Gastroesophageal sphincter (tissue), 4 donors: ENCODE measurements at places on chromosomes 16 and 17. TPM values are rescaled to one million over a fixed set of nuclear protein-coding genes. Genes with fewer than 3 reads are reported as not detected.

- ATAC-seq = no peak
These were observed 157.3 kb downstream of the VPS53 start for GRCh38 chr17:557371-557770.

Gene MRPL10
- 55.6 TPM for total RNA-seq

Gene GPR139
- 0.23 TPM for total RNA-seq

- ATAC-seq = no peak
These were observed 13.3 kb downstream of the GSE1 start for GRCh38 chr16:85626191-85626981.

DNA sequence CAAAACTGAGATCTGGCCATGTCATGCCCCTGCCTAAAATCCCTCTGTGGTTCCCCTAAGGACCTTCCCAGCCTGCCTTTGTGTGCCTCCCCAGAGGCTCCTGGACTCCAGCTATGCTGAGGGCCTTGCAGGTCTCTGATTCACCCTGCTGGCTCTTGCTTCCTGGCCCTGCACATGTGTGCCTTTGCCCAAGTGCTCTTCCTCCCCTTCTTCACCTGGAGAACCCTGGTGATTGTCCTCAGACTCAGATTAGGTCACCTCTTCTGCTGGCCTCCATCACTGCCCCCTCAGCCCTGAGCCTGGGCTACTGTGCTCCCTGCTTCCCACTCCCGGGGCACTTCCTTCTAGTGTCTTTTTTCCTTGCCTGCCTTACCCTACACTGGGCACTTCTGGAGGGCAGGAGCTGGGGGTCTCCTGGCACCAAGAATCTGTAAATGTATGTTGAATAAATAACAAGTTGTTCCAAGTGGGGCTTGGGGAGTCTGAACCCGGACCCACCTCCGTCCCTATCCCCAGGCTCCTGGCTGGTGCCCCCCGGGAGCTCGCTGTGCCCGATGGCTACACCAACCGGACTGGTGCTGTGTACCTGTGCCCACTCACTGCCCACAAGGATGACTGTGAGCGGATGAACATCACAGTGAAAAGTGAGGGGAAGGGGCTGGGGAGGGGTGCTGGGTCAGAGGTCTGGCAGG, 7.8 kb downstream of the ITGA3 start:
- no peak for ATAC-seq

DNA sequence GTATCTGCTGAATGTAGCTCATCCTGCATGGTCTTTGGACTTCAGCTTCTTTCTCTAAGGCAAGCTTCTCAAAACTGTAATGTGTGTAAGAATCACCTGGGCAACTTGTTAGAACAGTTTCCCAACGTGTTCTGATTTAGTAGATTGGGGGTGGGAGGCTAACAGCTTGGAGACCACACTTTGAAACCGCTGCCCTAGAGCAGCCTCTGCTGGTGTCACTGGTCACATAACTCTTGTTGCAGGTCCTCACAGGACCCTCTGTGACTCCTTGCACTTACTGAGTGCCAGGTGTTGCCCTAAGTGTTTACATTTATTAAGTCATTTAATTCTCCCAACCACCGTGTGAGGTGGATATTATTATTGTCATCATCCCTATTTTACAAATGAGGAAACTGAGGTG, 9.9 kb downstream of the SLC35G3 start:
- no peak for ATAC-seq

- ATAC-seq = no peak
These were observed 47.4 kb downstream of the AXIN2 start for GRCh38 chr17:65514082-65514481.

DNA sequence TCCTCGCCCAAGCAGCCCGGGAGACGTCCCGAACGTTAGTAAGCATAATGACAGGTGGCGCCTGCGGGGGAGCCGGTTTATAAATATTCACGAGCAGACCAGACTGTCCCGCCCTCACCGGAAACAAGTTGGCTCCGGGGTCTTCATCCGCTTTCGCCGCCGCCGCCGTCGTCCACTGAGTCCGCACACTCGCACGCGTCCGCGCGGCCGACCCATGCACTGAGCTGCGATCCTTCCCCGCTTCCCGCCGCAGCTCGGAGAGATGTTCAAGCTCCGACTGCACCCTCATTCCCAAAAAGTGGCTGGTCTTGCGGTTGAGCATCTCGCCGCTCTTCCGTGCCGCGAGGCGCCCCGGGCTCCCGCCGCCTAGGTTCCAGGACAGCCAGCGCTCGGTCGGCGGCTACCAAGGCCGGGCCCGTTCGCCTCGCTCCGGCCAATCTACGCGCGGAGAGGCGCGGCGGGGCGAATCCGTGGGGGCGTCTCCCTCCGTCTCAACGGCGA, 385 bp downstream of the CFAP119 start:
- ATAC-seq = peak; percentile 35

- no peak for ATAC-seq
These were observed 9.5 kb downstream of the ZNF385C start for GRCh38 chr17:42088736-42089135.

GRCh38 chr17:47223007-47223406, 13.9 kb downstream of the MYL4 start:
- no peak for ATAC-seq

DNA sequence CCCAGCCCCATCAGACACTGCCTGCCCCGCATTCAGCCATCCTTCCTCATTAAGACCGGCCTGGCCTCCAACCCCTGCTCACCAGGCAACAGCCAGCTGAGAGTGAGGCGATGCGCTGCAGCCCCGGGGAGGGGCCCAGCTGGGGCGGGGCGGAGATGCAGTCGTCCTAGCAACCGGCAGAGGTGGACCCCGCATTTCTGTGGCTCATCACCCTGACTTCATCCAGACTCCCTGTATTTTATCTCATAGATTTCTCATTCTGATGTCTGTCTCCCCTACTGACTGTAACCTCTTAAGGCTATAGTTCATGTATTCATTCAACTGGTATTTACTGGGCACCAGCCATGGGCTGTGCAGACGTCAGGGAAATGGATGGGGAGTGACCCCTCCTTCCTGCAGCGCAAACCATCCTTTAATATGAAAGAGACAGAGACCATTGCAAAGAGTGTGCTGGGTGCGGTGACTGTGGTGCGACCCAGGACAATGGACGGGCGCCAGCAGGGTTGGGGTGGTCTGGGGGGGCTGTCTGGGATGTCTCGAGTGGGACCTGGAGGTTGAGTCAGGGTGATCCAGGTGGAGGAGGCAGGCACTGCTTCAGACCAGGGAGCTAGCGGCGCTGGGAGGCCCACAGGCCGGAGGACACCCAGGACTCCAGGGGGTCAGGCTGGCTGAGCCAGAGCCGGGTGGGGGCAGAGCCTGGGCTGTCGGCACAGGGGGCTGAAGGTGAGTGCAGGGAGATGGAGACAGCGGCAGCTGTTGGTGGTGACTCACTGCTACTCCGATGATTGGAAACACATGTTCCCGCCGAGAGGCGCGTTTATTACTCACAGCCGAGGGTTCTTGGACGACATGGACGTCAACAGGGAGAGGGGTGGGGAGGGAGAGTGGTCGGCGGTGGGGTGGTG, 10.5 kb upstream of the TIMP2 start:
- ATAC-seq = peak; percentile 62

Gene CES3
- total RNA-seq = 0.49 TPM

DNA sequence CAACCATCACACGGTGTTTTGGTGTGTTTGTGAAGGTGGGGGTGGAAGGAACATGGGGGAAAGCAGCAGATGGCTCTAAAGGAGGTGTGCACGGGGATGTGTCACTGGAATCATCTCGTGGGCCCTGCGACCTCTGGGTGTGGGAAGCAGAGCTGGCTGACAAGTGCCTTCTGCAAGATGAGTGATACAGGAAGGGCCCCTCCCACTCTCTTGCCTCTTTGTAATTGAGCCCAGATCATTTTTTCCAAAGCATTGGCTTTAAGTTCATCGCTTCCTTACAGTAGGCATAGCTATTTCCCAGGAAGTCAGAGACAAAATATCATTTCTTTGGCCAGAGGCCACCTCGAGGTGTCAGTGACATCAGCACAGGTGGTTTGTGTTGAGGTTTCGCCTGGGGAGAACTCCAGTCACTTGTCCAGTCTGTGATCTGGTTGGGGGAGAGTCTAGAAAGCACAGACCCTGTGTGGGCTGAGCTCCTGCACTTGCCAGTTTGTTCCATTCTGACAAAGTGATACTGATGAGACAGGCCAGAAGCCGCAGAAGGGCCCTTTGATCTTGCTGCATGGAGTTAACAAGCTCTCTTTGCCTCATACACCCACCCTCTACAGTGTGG, 20.6 kb upstream of the SNTB2 start:
- ATAC-seq = no peak

DNA sequence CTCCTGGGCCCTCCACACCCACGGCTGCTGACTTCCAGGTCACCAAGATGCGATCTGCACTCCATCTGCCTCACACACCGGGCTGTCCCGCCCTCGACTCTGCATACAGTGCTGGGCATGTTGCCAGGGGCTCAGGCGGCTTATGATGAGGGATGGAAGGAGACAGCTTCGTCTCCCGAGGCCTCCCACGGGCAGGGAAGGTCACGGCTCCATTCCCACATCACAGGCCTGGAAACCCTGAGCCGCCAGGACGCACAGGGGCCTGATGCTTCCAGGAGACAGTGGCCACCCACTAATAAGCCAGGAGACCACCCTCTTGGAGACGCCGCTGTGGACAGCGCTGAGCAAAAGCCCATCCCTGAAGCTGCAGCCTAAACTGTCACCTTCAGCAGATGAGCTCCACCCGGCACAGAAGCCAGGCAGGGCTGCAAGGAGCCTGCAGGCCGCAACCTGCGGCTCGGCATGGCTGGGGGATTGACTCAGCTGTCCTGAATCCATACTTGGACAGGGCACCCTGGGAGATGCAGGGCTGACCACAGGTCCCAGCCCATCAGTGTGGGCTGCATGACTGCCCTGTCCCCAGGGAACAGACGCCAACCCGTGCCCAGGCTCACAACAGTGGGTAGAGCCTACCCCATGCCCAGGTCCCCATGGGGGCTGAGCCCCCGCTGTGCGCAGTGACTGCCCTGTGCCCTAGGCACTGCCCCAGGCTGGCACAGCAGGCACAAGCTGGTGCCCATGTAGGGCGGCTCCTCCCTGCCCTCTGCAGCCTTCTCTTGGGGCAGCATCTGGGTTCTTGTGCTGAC, 34.4 kb downstream of the SLC7A5 start:
- no peak for ATAC-seq

DNA sequence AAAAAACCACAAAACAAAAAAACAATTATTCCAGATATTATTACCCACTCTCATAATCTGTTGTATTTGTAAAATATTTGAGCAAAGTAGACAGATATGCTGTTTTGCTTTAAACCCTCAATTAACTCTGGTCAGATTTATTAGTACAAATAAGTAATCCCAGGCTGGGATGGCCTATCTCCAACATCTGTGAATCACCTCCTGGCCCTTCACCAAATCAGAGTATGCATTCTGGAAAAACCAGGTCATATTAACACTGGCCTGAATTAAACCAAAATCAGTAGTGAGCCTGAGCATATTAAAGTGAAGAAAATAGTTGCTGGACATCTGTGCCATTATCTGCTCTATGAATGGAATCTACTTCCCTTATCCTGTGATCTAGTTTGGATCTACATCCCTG, 41.0 kb downstream of the STAT3 start:
- ATAC-seq = peak; percentile 79

DNA sequence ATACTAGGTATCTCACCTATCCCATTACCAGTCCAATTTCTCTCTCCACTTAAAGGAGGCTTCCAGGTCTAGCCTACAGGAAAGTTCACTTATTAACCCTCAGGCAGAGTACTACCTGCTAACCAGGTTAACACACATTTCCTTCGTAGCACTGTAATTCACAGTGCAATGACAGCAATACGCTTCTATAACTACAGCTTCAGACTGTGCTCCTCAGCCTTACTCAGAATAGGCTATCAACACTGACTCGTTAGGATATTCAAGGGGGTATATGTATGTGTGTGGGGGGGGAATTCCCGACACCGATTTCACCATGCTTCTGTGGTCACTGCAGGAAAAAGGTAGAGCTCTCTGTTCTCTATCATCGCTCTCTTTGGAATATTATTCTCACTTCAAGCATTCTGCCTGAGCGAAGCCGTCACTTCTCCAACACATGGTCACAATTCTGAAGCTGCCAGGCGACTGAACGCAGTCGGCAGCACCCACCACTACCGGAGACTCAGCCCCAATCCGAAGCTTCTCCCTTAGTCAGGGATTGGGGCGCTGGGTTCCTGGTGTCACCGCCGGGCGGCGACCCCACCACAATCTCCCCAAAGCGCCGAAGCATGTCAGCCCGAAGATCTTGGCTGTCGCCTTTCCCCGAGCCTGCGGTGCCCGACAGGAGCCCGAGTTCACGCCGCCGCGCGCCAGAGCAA, 618 bp downstream of the GGA3 start:
- no peak for ATAC-seq

Gene FBXW10
- 0.16 TPM for total RNA-seq
